Vagina (tissue), 2 donors: ENCODE measurements at places on chromosomes 5 and 9.
A peak's percentile ranks its signal among the peaks of the same experiment; 100 is the strongest.

DNA sequence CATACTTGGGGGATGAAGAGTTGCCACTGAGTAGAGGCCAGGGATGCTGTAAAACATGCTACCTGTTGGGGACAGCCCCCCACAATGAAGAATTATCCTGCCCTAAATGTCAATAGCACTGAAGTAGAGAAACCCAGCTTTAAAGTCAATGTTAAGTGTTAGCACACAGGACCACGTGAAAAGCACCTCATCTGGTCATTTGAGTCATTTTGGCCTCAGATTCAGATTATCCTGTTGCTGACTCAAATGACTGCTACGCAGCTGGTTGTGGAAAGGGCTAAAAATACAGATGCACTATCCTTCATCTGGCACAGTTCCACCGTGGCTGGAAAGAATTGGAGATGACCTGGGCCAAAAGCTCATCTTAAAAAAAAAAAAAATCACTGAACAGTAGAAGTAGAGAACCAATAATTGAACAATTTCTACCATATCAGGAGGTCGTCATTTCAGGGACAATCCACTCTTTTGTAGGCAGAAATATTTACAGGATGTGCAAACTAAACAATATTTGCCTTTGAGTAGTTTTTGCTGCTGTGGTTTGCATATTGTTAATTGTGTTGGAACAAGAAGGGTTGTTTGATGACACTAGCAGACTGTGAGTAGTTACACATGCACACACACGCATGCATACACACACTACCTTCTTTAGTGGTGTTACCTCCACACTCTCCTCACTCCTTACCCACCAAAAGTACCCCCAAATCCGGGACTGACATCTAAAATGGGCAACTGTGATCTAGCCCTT, 195.3 kb upstream of the KLF9 start:
- DNase-seq = no peak
- no peak overlapping the region for H3K27ac ChIP-seq
- H3K4me1 ChIP-seq = peaks cover 17% of the 10 kb centered on the region

GRCh38 chr5:35651002-35651756, 33.5 kb downstream of the SPEF2 start:
- no peak overlapping the region for H3K27ac ChIP-seq
- no peaks in the 10 kb centered on the region for H3K4me1 ChIP-seq
- DNase-seq = no peak
- H3K27me3 ChIP-seq = no peaks in the 10 kb centered on the region
- no peak overlapping the region for H3K4me3 ChIP-seq

- H3K4me3 ChIP-seq = no peak overlapping the region
- H3K27me3 ChIP-seq = no peaks in the 10 kb centered on the region
- no peak overlapping the region for H3K27ac ChIP-seq
- DNase-seq = no peak
Observed at GRCh38 chr9:23431459-23431858, 394.6 kb downstream of the ELAVL2 start.

GRCh38 chr5:10600626-10601245, 36.9 kb downstream of the ANKRD33B start:
- no peaks in the 10 kb centered on the region for H3K27me3 ChIP-seq
- DNase-seq = no peak
- H3K4me3 ChIP-seq = no peak overlapping the region
- peaks cover 34% of the 10 kb centered on the region for H3K4me1 ChIP-seq
- no peaks in the 10 kb centered on the region for H3K36me3 ChIP-seq
- H3K27ac ChIP-seq = peak overlapping the region; percentile 82

DNA sequence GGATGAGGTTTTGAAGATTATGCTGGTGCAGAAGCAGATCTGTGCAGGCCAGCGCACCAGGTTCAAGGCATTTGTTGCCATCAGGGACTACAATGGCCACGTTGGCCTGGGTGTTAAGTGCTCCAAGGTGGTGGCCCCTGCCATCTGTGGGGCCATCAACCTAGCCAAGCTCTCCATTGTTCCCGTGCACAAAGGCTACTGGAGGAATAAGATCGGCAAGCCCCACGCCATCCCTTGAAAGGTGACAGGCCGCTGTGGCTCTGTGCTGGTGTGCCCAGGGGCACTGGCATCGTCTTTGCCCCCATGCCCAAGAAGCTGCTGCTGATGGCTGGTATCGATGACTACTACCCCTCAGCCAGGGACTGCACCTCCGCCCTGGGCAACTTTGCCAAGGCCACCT, 142.5 kb downstream of the SPATA31D1 start:
- H3K4me1 ChIP-seq = no peaks in the 10 kb centered on the region
- no peak overlapping the region for H3K27ac ChIP-seq
- no peaks in the 10 kb centered on the region for H3K27me3 ChIP-seq

DNA sequence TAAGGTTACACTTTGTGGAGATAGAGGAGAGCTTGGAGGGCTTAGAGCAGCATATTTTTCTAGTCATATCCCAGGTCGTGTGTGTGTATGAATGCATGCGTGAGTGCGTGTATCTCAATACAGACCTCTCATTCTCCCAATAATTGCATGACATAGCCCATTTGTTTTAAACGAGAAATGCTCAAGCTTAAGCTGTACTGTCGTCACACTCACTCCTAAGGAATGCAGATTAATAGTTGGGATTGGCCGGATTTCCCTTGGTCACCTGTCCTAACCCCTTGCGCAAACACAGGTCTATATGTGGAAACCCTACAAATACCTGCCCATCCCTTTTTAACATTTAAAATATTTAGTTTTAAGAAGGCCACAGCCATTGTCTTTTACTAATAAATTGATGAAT, 165.8 kb downstream of the SEMA5A start:
- H3K27ac ChIP-seq = no peak overlapping the region
- no peak overlapping the region for H3K4me3 ChIP-seq
- H3K36me3 ChIP-seq = no peaks in the 10 kb centered on the region
- no peaks in the 10 kb centered on the region for H3K4me1 ChIP-seq

DNA sequence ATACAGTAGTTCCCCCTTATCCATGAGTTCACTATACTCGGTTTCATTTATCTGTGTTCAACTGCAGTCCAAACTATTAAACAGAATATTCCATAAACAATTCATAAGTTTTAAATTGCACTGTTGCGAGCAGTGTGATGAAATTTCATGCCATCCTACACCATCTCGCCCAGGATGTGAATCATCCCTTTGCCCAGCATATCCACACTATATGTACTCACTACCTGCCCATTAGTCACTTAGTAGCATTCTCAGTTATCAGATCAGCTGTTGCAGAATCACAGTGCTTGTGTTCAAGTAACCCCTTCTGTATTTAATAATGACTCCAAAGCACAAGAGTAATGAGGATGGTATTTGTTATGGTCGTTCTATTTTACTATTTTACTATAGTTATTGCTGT, 51.5 kb downstream of the SHOC1 start:
- H3K36me3 ChIP-seq = no peaks in the 10 kb centered on the region
- no peak overlapping the region for H3K27ac ChIP-seq
- DNase-seq = no peak
- H3K4me3 ChIP-seq = no peak overlapping the region
- H3K4me1 ChIP-seq = no peaks in the 10 kb centered on the region
- no peaks in the 10 kb centered on the region for H3K27me3 ChIP-seq

DNA sequence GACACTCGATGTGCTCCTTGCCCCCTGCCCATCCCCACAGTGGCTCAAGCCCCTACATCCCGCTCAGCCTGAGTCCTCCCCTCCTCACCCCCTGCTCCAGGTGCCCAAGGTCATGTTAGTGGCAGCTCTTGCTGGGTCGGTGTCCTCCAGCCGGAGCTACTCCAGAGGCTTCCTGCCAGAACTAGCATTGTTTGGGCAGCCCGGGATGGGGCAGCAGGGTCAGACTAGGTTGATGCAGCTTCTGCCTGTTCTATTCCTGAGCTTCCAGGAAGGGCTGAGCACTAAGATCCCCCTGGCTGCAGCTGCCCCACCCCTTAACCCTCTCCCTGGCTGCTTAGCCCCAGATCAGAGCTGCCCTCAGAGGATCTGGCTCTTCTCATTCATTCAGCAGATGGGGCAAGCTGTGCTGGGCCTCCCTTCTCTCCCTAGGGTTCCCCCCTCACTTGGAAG, 671 bp downstream of the RGS14 start:
- H3K4me1 ChIP-seq = peaks cover 26% of the 10 kb centered on the region
- no peaks in the 10 kb centered on the region for H3K27me3 ChIP-seq
- no peak for DNase-seq
- H3K36me3 ChIP-seq = no peaks in the 10 kb centered on the region

DNA sequence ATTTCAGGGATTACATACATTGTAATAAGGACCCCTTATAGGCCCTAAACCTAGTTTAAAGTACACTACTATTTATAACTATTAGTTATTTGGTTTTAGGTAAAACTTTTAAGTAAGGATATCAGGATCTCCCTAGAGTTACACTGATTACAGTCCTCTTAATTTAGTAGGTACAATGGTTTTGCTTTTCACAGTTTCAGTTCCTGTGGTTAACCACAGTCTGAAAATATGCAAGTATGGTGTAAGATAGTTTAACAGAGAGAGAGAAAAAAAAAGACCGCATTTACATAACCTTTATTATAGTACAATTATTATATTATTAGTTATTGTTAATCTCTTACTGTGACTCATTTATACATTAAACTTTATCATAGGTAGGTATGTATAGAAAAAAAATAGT, 725.3 kb upstream of the PTPRD start:
- no peak overlapping the region for H3K27ac ChIP-seq
- no peaks in the 10 kb centered on the region for H3K27me3 ChIP-seq
- H3K36me3 ChIP-seq = no peaks in the 10 kb centered on the region
- no peaks in the 10 kb centered on the region for H3K4me1 ChIP-seq
- DNase-seq = no peak

DNA sequence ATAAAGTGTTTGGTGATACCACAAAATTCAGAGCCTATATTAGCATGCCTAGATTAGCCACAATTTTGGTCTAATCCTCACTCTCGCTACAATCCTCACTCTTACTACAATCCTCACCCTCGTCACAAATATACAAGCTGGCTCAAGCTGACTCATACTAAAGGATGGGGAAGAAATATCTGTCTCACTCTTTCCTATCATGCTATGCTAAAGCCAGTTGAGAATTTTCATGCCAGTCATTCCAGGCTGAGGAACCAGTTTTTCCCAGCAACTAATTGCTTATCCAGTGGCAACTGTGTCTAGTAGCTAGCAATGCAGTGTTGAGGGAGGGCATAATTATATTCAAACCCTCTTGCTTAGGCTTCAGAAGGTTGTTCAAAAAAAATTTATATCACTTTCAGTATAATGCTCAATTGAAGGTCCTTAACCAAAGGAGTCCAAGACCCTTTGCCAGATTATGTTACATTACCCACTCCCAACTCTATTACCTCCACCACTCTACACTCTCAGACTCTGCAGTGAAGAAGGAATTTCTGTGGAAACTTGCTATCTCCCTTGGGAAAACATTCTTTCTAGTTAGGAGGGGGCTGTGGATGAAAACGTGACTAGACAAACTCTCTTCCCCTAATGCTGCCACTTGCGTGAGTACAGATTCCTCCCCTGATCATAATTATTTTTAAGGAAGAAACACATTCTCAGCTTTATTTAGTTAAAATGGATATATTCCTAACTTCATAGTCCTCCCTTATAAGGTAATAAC, 810.3 kb upstream of the ACO1 start:
- no peaks in the 10 kb centered on the region for H3K36me3 ChIP-seq
- no peaks in the 10 kb centered on the region for H3K4me1 ChIP-seq
- DNase-seq = no peak

DNA sequence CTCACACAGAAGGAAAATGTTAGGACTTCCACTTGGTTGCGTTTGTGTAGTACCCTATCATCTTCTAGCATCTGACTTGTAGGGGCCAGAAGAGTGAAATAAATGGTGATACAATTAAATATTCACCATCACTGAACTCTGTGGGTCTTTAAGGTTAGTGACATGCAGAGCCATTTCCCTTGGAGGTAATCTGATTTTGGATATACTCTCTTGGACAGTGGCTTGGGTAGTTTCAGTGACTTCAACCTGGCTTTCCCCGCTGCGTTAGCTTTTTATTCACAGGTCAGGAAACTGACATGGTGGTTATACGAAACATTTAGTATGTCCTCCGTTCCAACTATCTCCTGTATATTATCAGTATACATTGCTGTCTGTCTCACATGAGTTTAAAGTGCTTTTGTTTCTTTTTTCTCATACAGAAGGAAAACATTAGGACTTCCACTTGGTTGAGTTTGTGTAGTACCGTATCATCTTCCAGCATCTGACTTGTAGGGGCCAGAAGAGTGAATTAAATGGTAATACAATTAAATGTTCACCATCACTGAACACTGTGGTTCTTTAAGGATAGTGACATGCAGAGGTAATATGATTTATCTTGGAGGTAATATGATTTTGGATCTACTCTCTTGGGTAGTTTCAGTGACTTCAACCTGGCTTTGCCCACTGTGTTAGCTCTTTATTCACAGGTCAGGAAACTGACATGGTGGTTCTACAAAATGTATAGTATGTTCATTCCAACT, 883.6 kb downstream of the TAF11L14 start:
- DNase-seq = no peak
- no peaks in the 10 kb centered on the region for H3K27me3 ChIP-seq
- H3K27ac ChIP-seq = no peak overlapping the region
- H3K4me3 ChIP-seq = no peak overlapping the region
- no peaks in the 10 kb centered on the region for H3K4me1 ChIP-seq
- no peaks in the 10 kb centered on the region for H3K36me3 ChIP-seq

DNA sequence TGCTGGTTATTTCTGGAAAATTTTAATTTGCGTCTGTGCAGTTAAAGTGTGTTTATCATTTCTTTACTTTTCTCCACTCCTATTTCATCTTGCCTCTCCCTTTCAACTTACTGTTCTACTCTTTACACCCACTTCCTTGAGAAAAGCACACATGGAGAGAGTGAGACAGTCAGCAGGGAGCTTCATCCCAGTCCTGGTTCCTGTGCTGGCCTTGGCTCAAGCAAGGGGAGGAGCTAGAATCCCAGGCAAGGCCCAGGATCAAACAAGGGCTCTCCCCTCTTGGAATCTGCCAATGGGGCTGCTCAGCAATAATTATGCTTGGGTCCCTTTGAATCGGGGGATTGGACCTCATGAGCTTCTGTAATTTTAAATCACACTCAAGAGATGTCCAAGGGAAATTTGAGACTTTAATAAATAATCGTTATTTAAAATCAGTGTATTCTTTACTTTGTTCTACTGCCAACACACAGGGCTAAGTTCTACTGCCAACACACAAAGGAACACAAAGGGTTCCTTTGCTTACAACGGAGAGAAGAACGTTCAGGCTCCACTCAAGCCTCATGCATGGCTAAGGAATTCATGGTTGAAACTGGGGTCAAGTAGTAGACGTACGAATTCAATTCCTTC, 439.3 kb upstream of the DAB2 start:
- H3K27me3 ChIP-seq = no peaks in the 10 kb centered on the region
- H3K4me3 ChIP-seq = no peak overlapping the region
- H3K36me3 ChIP-seq = no peaks in the 10 kb centered on the region
- DNase-seq = no peak
- H3K27ac ChIP-seq = no peak overlapping the region

GRCh38 chr9:21523021-21524014, 41.2 kb upstream of the IFNE start:
- no peaks in the 10 kb centered on the region for H3K36me3 ChIP-seq
- H3K4me1 ChIP-seq = no peaks in the 10 kb centered on the region
- H3K4me3 ChIP-seq = no peak overlapping the region
- DNase-seq = no peak

DNA sequence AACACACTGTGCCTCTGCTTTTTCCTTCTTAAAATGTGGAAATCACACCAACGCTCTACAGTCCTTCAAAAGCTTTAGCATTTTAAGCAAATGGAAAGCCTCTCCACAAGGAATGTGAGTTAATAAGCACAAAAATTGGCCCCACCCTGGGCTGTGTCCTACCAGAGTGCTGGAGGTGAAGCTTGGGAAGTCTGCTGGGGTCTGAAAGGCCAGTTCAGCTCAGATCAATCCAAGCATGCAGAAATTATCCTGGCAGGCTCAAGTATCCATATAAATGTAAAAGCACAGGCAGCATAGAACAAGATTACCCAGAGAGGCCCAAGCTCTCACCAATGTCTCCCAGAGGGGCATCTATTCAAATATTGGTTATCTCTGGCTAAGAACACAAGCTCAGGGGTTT, 98.5 kb downstream of the ESM1 start:
- no peak overlapping the region for H3K27ac ChIP-seq
- DNase-seq = no peak
